Neural progenitor cell (in vitro differentiated cells): ENCODE measurements at places on chromosomes 6 and 20. TPM values are rescaled to one million over a fixed set of nuclear protein-coding genes. Genes with fewer than 3 reads are reported as not detected.

The LY6G6F gene
- not detected in 2 replicates for total RNA-seq

The C20orf141 gene
- not detected in 2 replicates for total RNA-seq

The SMIM29 gene
- total RNA-seq: 2.4 and 8.9 TPM in 2 replicates

The DBNDD2 gene
- 10.2 and 15.1 TPM in 2 replicates for total RNA-seq

The FLRT3 gene
- 24.0 and 41.8 TPM in 2 replicates for total RNA-seq

The DST gene
- 225 and 259 TPM in 2 replicates for total RNA-seq

The SALL4 gene
- 219 and 274 TPM in 2 replicates for total RNA-seq

The TRIM15 gene
- not detected in 2 replicates for total RNA-seq

The RHAG gene
- not detected in 2 replicates for total RNA-seq

DNA sequence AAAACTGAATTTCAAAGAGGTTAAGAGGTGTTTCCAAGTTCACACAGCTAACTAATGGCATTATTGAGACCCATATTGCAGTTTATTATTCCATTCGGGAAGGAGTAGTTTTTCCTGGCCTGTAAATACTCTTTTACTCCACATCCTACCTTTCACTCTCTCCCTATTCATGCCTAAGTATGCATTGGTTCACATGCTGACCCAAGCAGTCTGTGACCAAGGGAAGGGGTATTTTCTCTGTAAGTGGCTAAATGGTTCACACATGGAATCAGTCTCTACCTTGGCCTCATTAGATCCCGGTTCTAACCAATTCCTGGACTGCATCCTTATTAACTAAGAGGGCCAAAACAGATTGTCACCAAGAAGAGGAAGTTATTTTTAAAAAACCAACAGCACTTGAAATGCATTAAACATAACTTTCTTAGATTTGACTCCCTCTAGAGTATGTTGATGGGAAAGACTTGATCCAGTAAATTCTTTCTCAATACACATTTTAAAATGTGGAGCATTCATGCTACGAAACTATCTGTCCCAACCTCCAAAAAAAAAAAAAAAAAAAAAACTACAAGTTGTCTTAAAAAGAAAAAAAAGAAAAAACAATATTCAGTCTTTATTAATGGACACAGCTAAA is 17.8 kb upstream of the RSPO3 start:
- no peak for DNase-seq

GRCh38 chr6:163176097-163176496 is 238.4 kb upstream of the QKI start:
- DNase-seq: no peak

GRCh38 chr20:34871320-34871926 is 1.2 kb downstream of the GGT7 start:
- no peak for DNase-seq

DNA sequence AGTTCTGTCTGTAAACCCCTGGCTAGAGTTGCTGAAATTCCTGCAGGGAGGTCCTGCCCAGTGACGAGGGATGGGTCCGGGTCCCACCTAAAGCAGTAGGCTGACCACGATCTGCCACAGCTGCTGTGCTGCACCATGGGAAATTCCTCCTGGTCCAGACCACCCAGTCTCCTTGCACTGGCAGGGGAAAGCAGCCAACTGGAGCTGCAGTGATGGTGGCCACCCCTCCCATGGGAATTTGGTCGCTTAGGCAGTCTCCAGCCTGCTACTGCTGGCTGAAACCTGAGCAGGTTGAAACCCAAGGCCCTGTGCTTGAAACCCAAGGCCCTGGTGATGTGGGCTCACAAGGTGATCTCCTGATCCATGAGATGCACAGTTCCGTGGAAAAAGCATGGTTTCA is 23.9 kb upstream of the MOXD1 start:
- DNase-seq: no peak

- no peak for DNase-seq
Measured at GRCh38 chr6:38975621-38976049, 72.9 kb upstream of the GLP1R start.

- no peak for DNase-seq
Measured at GRCh38 chr20:57432862-57433491, 41.8 kb downstream of the RBM38 start.

DNA sequence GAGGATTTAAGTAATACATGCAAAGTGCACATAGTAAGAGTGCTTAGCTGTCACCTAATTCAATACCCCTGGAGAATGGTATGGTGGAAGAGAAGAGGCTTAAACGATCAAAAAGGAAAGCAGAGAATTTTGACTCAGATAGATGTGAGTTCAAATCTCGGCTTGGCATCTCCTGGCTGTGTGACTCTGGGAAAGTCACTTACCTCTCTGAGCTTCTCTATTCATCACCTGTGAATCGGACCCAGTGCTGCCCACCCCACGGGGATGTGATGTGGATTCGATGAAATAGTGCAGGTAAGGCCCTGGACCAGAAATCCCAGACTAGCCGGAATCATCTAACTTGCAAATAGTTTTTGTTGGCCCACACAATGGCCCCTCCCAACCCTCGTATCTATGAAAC is 1.8 kb upstream of the B4GALT5 start:
- DNase-seq: no peak

GRCh38 chr6:11161031-11161956 is 49.8 kb upstream of the ERVFRD-1 start:
- DNase-seq: no peak

- peak; percentile 62 for DNase-seq
Measured at GRCh38 chr6:131924881-131925474, 26.2 kb downstream of the CCN2 start.

DNA sequence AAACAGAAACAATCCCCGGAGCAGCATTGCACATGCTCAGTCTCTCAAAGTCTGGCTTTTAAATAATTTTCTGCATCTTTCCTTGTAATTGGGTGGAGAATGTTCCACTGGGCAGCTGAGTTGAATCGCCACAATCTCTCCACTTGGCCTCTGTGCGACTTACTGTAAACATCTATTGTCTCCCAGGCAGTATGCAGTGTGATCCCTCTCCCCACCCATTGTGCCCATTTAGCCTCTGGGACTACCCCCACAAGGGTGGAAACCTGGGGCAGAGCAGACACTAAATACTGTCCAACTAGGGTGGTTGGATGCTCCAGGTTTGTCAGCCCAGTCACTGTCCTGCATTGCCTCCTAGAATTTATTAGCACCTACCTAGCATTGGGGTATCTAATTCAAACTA is 96.2 kb downstream of the JARID2 start:
- DNase-seq: peak; percentile 36

DNA sequence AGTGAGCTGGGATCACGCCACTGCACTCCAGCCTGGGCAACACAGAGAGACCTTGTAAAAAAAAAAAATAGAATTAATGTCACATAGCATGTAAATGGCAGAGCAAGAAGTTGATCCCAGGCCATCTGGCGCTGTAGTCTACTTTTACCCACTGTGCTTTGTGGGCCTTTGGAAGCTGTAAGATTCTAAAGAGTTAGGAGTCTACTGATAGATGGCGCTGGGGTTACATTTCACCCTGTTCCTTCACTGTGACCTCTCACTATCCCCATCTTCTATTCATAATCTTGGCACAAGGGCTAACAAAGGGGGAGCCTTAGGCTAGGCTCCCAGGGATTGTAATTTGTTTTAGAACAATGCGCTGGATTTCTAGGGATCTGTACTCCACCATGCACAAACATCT is 24.4 kb downstream of the SIRPD start:
- DNase-seq: peak; percentile 36

GRCh38 chr6:85041376-85041775 is 277.0 kb upstream of the TBX18 start:
- DNase-seq: no peak

GRCh38 chr6:110859335-110859792 is 15.2 kb upstream of the AMD1 start:
- no peak for DNase-seq

DNA sequence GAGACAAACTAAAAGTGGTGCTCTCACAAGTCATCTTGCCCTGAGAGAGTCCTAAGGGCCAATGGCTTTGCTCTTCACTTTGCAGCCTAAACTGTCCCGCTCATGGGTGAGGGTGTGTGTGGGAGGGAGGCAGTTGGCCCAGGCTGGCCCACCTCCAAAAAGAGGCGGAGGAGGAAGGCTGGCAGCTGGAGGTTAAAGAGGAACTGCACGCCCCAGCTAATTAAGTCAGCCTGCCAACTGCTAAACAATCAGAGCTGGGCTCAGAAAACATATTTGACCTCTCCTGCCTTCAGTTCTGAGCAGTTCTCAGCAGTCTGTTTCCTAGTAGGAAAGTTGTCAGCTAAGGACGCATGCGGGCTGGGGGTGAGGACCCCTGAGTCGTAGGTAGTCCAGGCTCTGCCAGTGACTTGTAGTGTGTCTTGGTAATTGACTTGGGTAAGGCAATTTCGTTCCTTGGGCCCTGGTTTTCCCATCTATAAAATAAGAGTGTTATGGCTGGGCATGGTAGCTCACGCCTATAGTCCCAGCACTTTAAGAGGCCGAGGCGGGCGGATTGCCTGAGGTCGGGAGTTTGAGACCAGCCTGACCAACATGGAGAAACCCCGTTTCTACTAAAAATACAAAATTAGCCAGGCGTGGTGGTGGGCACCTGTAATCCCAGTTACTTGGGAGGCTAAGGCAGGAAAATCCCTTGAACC is 17.0 kb downstream of the GSS start:
- DNase-seq: no peak

- no peak for DNase-seq
Measured at GRCh38 chr6:84411060-84411629, 183.7 kb upstream of the CEP162 start.

- DNase-seq: no peak
Measured at GRCh38 chr6:26094036-26094435, 6.8 kb downstream of the HFE start.
